ENCODE measurements at places on chromosomes 4 and X.

GRCh38 chrX:5242091-5242790, 986.4 kb downstream of the NLGN4X start:
- no peak for DNase-seq

DNA sequence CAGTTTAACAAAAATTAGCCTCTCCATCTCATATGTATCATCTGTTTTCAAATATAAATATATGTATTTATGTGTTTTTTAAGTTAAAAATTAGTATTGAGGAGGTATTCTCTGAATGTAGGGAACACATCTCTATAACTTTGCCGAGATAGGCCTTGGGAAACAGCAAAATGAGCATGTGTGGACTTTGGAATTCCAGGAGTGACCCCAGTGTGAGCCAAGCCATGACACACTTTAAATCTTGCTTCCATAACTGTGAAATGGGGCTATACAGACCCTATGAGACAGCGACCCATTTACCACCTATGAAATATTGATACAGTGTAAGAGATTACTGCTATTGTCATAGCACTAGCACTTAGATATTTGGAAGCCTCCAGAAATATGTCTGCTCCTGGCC, 58.8 kb downstream of the FRMPD4 start:
- DNase-seq: no peak

GRCh38 chrX:149903889-149904748, 23.1 kb downstream of the MAGEA8 start:
- DNase-seq: no peak

DNA sequence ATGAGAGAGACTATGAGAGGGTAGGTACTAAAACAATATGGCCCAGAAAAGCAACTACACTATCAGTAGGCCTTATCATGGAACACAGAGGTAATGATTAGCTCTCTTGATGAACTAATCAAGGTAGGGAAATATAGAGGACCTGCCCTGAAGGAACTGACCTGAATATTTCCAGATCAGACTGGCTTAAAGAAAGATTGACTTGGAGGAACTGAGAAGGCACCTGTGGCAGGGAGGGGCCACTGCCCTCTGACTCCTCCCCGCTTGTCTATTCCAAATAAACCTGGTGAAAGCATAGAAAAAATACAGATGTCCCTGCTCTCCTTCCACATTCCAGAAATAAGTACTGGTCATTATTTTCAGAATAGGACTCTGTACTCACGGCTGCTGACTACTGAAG, 5.5 kb downstream of the RPS6KA6 start:
- no peak for DNase-seq

DNA sequence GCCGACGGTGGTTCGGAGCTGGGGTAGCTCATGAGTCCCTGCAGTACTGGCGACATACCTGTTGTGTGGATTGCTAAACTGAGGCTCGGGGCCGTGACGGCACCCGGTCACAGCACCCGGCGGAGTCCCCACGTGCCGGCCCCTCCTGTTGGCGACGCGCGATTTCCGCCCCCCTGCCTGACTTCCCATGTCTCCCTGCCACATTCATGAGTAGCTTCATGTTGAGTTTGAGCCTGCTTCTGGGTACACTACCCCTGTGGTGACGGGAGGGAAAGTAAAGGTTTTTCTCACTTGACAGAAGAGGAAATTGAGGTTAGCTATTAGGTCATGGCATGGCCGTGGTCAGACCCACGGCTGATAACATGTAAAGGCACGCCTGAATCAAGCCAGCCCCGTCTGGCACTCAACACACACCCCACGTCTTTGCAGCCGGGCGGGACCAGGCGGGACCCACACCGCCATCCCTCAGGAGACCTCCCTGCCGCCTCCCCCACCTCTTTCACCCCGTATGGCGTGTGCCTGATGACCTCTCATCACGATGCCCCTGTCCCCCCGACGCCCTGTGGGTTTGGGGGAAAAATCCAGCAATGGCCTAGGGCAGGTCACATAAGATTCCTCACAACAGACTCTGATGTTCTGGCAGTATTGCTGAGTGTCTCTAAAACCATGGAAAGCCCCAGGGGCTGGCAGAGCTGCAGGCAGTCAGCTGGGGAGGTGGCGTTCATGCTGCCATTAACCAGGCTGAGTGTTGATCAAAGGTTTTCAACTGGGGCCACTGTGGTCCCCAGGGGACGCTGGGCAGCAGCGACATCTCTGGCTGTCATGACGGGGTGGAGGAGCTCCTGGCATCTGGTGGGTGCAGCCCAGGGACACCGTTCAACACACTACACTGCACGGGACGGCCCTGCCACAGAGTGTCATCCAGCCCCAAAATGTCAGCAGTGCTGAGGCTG, 29.2 kb downstream of the P2RY8 start:
- peak; percentile 47 for DNase-seq

GRCh38 chr4:165972747-165973146, 99.7 kb downstream of the TLL1 start:
- DNase-seq: no peak

GRCh38 chrX:120358737-120359456, 3.0 kb upstream of the ATP1B4 start:
- peak; percentile 54 for DNase-seq

- DNase-seq: no peak
These were observed 185.4 kb downstream of the INPP4B start for GRCh38 chr4:142660728-142661127.

DNA sequence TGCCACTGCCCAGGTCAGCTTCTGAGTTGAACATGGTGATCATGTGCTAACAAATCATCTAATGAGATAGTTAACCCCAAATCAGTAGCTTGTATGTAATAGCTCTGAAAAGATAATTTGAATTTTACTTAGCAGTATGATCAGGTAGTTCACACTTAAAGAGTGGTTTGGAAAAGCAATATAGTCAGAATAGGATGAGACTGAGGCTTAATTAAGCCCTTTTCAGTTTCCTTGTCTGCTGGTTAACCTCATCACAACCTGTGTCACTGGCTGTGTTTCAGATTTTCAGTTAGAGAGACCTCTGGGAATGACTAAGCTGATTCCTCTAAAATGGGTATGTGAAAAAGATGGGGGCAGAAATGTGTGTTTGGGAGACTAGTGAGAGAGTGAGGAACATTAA, 38.1 kb downstream of the GPR174 start:
- DNase-seq: no peak

GRCh38 chr4:38805530-38806145, 1.0 kb upstream of the TLR1 start:
- DNase-seq: no peak

DNA sequence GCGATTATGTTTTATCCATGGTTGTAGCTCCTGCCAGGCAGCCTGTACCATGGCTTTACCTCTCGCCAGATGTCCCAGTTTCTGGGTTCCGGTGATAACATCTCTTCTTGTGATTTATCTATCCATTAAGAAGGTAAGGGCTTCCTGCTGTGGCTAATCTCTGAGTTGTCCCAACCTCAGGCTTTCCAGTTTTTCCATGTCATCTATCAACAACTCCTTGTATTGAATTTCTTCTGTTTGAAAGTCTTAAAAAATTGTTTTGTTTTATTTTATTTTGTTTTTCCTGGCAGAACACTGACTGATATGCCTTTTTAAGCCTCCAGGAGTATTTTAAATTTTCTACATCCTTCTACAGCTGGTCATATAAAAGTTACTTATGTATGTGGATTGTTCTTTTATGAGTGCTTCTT, 241.9 kb downstream of the ANTXR2 start:
- DNase-seq: no peak

GRCh38 chr4:163976588-163976987, 482.1 kb downstream of the TMA16 start:
- DNase-seq: no peak
